ENCODE measurements at places on chromosomes 12 and 14.

DNA sequence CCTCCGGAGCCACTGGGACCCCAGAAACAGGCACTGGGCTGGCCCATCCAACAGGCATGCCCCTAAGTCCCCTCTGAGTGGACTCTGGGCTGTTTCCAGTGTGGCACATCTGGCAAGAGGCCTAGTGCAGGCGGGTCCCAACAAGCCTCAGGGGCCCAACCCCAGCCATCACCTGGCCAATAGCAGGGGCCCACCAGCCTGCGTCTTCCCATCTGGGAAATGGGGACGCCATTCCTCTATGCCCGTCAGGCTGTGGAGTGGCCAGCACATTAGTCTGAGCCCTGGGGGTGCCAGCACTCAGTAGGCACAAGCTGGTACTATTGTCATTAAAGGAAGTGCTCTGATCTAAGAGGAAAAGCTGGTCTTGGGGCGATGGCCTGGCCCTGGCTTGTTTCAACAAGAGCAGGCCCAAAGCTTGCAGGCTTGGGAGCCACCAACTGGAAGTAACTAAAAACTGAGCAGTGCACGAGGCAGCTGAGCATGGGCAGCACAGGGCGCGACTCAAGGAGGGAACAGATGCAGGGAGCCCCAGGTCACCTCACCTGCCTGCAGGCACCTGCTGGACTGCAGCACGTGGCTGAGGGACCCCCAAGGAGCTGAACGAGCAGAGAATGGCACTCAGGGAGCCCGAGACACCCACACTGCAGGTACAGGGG, 8.4 kb downstream of the DEGS2 start:
- no peak for DNase-seq

- DNase-seq, result no peak
These were observed 1.6 kb downstream of the GSG1 start for GRCh38 chr12:13101821-13102375.

GRCh38 chr12:115383668-115384067, 699.7 kb upstream of the TBX3 start:
- DNase-seq, result no peak

GRCh38 chr12:19351346-19351745, 87.9 kb upstream of the AEBP2 start:
- no peak for DNase-seq

GRCh38 chr12:112239020-112239419, 113.7 kb downstream of the TRAFD1 start:
- DNase-seq, result no peak

DNA sequence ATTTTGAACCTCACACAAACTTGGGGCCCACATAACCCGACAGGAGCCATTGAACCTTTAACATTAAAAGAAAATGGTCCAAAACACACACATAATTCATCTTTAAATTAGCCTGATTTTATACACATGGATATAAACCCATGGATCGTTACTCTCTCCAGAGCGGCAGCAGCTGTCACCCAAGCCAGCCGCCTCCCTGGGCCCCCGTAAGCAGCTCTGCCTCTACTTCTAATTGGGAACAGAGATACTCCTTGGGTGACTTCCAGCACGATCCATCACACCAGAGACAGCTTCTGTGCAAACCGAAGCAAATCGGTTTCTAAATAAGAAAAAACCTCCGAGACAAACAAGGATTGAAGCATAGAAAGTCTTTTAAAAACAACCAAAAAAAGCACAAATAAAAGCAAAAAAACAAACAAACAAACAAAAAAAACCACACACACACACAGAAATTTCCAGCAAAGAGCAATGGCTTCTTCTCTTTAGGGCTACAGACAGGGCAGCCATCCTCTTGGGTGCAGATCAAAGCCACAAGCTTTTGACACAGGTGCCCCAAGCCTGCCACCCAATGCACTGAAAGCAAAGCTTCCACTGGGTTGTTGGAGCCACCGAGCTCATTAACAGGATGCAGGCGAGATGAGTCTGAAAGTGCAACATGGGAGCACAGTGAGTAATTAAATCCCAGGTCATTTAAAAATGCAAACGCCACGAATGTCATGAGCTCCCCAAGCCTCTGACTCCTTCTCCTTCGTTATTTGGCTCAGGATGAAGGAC, 156.9 kb downstream of the DPF3 start:
- no peak for DNase-seq

All from stimulated activated CD4-positive, alpha-beta T cell treated with anti-CD3 and anti-CD28 coated beads, TNF-alpha, amount 100 ng/mL, for 1 hour (primary cell).